ENCODE measurements at places on chromosomes 11 and 22.

- peak; percentile 30 for DNase-seq
Observed at GRCh38 chr11:89182773-89183518, 5.3 kb downstream of the TYR start.

DNA sequence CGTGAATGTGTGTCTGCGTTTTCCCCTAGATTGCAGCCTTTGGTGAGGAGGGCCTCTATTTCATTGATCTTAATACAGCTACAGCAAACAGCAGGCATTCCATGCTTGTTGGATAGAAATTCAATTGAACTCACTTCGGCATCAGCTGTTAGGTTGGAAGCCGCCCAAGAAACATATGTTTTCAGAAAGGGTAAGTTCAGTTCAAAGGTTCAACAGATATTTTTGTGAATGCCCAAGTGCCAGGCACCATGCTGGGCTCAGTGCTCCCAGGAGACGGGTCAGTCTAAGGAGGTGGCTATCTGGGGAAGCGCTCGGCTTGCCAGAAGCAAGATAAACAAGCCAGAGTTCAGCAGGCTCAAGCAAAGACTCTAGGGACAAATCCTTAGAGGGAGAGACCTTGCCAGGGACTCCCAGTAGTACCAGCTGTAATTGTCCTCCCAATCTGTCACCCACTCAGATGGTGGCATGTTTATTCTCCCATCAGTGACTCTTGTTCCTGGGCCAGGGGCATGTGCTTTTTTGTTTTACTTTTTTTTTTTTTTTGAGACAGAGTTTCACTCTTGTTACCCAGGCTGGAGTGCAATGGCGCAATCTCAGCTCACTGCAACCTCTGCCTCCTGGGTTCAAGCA is 64.5 kb upstream of the LARGE1 start:
- no peak for DNase-seq

GRCh38 chr11:2882396-2883110 is 3.0 kb downstream of the CDKN1C start:
- no peak for DNase-seq

DNA sequence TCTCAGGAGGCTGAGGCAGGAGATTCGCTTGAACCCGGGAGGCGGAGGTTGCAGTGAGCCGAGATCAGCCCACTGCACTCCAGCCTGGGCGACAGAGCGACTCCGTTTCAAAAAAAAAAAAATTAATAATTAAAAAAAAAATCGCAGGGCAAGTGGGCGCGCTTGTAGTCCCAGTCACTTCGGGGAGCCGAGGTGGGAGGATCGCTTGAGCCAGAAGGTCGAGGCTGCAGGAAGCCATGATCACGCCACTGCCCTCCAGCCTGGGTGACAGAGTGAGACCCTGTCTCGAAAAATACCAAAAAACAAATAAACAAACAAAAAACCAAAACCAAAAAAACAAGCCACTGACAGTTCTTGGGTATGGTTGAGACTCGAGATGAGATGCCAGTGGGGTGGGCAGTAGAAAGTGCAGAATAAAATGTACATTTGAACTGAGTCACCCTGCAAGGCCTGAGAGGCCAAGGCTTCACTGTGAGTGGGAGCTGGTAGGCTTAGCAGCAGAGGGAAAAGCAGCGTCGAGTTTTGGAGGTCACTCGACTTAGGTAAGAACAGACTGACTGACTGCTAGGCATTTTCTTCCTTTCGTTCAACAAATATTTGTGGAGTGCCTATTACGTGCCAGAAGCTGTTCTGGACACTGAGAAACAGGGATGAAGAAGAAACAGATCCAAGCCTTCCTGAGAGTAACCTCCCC is 635 bp upstream of the LDHA start:
- no peak for DNase-seq

DNA sequence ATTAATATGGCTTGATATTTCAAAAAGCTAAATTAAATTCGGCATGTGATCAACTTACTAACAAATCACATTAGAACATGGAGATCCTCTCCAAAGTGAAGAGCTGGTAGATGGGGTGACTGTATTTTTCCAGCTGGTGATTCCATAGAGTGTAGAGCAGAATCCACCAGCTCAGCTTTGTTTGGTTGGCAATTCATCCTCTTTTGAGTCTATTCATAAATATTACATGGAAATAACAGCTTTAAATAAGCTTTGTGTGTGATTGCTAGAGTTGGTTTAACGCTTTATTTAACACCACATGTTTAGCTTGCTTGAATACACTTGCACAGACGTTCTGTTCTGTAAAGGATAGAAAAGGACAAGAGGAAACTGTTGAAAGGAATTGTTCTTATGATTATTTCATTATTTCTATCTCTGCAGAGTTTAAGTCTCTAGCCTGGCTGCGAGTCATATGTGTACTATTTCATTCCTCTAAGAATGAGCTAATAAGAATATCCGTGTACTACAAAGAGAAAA is 738.3 kb upstream of the KIRREL3 start:
- no peak for DNase-seq

DNA sequence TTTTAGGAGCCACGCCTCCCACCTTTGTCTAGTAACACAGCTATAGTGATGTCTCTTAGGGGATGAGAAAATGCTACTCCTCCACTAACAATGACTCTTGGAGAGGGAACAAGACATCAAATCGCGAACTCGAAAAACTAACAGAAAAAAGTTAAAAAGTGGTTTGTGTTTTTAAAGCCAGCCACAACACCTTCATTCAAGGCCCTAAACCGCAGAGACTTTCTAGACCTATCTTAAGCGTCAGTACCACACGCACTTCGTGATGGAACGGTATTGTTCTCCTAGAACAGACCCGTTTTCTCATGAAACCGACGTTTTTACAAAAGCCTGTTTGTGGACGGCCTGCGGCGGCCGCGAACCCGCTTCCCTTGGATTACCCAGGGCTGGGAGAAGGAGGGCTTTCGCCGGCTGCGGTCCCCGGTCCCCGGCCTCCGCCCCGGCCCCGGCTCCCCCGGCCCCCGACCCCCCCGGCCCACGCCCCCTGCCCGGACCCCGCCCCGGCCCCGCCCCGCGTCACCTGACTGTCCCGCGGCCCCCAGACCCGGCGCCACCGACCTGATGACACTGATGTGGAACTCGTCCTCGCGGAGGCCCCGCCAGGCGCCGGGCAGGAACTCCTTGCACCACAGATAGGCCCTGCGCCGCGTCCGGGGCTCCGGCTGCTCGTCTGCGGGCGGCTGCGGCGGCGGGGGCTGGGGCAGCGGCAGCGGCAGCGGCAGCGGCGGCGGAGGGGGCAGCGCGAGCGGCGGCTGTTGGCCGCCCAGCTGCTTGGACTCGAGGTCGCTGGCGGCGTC is 718 bp downstream of the CHKA start:
- peak; percentile 47 for DNase-seq

DNA sequence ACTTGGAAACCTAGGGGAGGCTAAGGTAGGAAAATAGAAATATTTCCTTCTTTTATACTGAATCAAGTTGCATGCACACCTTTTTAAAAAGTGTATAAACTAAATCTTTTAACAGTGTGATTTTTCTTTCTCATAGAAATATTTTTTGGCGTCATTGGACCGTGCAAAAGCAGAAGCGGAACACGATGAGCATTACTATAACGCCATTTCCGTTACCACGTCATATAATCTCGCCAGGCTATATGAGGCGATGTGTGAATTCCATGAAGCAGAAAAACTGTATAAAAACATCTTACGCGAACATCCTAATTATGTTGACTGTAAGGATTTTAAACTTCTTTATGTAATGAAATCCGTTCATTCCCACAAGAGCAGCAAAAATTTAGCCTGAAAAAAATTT is 13.4 kb downstream of the CTR9 start:
- DNase-seq = no peak

All from EH (cell line).